Germinal center (tissue), 1 donor: ENCODE measurements at places on chromosomes 6 and 20.

DNA sequence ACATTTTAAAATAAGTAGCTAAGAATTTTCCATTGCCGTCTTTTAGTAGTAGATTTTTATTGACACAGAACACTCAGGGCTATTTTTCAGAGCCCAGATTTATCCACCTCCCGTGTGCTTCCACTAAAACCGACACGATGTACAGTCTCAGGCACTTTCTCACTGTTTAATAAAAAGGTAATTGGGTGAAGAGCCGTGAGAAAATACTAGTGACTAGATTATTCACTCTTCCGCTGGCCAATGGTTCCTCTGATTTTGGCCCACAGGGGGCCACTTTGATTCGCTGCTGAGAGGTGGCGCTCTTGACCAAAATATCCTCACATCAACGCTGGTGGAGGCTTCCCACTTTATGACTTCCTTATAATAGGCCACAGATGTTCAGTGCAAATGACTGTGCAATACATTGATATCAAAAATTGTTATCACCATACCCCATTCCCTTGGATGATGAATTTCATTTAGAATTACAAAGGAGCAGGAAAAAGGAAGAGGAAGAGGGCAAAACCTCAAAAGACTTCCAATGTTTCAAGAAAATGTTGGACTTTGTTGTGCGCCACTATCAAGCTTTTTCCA is 12.3 kb upstream of the HDDC2 start:
- DNase-seq: peak; percentile 44

- DNase-seq: no peak
These were observed 111.1 kb downstream of the DLL1 start for GRCh38 chr6:170179616-170180324.

- no peak for DNase-seq
These were observed 70.4 kb upstream of the SMIM28 start for GRCh38 chr6:138307352-138307751.

DNA sequence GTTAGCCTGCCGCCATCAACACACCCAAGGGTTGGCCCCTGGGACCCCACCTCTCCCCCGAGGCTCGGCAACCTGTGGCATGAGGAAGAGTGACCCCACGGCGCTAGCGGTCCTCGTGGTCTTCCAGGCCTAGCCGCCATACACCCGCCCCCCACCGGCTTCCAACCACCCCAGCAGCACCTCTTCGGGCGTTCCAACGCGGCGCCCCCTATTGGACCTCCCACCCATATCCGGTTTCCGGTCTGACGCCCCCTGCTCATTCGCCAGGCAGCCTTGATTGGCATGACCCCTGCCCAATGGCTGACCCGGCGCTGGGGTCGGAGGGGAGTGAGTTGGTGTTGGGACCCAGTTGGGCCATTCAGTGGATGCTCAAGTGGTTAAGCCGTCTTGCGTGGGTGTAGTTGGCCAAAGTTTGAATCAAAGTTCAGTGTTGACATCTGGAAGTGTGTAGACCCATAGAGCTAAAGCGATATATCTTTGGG is at the start of gene GNAS-AS1:
TSS of gene GNAS-AS1 (minus strand) at position 210 of the 482 bp plus-strand sequence.
- peak; percentile 95 for DNase-seq

- DNase-seq: peak; percentile 57
These were observed 192.4 kb upstream of the MYLIP start for GRCh38 chr6:15936503-15936902.

- DNase-seq: no peak
These were observed 63.9 kb upstream of the SLCO4A1 start for GRCh38 chr20:62578294-62578897.
